ENCODE measurements at places on chromosomes 1 and 21.
A peak's percentile ranks its signal among the peaks of the same experiment; 100 is the strongest.

DNA sequence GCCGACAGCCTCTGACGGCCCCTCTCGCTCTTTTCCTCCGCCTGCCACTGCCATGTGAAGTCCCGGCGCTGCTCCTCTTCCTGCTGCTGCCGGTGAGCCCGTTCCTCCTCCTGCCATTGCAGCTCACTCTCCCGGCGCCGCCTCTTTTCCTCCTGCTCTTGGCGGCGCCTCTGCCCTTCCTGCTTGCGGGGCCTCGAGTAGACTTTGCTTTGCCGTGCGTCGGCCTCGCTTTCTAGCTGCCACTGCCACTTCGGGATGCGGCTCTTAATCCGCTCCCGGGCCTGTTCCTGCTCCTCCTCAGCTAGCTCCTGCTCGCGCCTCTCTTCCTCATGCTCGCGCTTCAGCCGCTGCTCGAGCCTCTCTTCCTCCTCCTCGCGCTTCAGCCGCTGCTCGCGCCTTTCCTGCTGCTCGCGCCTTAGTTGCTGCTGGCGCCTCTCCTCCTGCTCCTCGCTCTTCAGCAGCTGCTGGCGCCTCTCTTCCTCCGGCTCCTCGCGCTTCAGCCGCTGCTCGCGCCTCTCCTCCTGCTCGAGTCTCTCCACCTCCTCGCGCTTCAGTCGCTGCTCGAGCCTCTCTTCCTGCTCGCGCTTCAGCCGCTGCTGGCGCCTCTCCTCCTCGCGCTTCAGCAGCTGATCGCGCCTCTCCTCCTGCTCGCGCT lies 4.3 kb downstream of the TCHH start:
- DNase-seq = no peak

- no peak for DNase-seq
These were observed 97.6 kb downstream of the APP start for GRCh38 chr21:26072666-26073615.

DNA sequence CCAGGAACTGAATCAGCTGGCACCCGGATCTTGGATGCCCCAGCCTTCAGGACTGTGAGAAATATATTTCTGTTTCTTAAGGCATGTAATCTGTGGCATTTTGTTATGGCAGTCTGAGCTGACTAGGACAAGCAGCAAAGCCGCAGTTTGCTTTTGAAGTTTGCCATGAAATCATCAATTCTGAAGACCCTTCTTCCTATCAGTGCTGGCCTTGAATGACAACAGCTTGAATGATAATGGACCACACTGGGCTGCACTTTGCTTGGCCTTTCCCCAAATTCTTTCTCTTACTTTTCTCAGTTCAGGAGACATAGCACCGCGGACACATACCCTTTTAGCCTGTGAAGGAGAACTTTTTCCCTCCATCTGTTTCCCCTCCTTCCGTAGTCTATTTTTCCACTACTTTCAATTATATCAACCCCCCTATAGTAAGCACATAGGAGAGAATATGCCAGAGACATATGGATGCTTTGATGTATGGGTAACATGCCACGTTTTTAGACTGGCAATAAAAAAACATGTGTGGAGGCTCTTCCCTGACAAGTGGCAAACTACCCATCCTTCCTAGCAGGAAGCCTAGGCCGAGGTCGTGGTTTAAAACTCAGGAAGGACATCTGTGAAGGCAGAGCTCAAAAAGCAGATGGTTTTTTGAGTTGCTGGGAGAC lies 42.9 kb downstream of the HLX start:
- DNase-seq = no peak

- DNase-seq = no peak
These were observed 397.3 kb downstream of the AGBL4 start for GRCh38 chr1:49626472-49626871.

DNA sequence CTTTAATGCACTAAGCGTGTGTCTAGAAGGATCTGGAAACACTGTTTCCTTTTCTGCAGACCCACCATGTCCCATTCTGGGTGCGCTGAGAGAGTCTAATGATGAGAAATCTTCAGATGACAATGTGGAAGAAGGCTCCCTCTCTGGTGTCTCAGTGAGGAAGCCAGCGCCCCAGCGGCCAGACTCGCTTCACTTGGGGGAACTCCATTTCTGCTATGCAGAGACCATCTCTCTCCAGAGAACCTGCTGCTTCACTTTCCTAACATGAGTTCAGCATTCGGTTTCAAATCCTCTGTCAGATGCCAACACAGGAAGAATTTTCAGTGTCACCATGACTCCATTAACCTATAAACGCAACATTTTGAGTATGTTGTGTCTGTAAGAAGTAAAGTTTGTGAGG lies 121.8 kb downstream of the SYF2 start:
- DNase-seq = no peak

- DNase-seq = no peak
These were observed 1.2 kb downstream of the SH3GLB1 start for GRCh38 chr1:86705665-86705985.

GRCh38 chr1:94719926-94720793 lies 100.0 kb upstream of the SLC44A3 start:
- DNase-seq = no peak

DNA sequence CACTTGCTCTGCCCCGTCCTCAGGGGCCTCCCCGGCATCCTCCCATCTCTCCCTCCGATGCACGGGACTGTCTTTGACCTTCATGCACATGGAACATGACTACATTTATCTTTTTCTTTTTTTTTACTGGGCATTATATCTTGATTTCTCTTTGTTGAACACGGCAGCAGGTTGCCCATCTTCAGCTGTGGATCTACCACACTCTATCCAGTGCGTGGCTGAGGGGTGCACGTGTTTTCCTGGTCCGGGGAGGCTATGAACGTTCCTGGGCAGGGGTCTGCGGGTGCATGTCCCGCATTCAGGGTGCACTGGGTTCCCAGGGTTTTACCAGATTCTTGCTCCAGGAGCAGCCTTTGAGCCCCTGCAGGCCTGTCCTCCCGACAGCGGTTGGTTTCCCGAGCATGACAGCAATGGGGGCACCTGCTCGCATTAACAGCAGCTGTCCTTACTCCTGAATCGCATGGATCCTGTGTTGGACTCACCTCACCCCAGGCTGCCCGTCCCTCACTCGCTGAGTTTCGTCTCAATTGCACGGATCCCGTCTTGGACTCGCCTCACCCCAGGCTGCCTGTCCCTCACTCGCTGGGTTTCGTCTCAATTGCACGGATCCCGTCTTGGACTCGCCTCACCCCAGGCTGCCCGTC lies 7.4 kb downstream of the POFUT2 start:
- DNase-seq = no peak

- DNase-seq = no peak
These were observed 8.6 kb upstream of the MT1HL1 start for GRCh38 chr1:237012788-237013383.

- no peak for DNase-seq
These were observed 15.4 kb upstream of the TENT5C start for GRCh38 chr1:117590273-117590925.

DNA sequence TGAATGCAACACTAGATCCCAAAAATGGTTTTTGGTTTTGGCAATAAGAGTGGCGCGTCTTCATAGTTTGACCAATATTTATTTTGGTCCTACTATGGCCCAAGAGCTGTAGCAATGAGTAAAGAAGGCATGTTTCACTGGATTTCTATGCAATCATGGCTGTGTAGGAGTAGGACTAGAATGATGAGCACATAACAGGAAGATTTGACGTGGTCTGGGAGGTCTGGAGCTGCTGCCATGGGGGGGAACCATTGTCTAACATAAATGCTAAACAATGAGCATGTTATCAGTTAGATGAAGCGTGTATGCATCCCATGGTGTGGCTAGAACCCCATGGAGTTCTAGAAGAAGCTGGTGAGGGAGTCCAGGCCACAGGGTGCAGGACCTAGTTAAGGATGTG lies 38.3 kb downstream of the OLIG1 start:
- no peak for DNase-seq

DNA sequence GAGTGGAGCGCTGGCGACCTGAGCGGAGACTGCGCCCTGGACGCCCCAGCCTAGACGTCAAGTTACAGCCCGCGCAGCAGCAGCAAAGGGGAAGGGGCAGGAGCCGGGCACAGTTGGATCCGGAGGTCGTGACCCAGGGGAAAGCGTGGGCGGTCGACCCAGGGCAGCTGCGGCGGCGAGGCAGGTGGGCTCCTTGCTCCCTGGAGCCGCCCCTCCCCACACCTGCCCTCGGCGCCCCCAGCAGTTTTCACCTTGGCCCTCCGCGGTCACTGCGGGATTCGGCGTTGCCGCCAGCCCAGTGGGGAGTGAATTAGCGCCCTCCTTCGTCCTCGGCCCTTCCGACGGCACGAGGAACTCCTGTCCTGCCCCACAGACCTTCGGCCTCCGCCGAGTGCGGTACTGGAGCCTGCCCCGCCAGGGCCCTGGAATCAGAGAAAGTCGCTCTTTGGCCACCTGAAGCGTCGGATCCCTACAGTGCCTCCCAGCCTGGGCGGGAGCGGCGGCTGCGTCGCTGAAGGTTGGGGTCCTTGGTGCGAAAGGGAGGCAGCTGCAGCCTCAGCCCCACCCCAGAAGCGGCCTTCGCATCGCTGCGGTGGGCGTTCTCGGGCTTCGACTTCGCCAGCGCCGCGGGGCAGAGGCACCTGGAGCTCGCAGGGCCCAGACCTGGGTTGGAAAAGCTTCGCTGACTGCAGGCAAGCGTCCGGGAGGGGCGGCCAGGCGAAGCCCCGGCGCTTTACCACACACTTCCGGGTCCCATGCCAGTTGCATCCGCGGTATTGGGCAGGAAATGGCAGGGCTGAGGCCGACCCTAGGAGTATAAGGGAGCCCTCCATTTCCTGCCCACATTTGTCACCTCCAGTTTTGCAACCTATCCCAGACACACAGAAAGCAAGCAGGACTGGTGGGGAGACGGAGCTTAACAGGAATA lies 4.2 kb downstream of the TFAP2E start:
- DNase-seq = peak; percentile 45

DNA sequence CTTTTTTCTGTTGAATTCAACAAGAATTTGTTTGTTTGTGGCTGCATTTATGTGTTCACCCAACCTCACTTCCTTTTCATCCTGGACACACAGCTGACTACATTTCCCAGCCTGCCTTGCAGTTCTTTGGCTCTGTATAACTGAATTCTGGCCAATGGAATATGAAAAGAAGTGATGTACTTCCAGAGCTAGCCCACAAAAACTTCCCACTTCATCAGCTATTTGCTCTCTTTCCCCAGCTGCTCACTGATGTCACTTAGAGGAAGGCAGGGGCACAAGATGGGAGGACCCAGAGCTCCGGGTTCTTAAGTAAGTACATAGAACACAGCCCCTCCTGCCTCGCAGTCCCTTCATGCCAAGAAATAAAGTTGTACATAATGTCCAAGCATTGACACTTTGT lies 235.0 kb upstream of the FGGY start:
- DNase-seq = no peak

DNA sequence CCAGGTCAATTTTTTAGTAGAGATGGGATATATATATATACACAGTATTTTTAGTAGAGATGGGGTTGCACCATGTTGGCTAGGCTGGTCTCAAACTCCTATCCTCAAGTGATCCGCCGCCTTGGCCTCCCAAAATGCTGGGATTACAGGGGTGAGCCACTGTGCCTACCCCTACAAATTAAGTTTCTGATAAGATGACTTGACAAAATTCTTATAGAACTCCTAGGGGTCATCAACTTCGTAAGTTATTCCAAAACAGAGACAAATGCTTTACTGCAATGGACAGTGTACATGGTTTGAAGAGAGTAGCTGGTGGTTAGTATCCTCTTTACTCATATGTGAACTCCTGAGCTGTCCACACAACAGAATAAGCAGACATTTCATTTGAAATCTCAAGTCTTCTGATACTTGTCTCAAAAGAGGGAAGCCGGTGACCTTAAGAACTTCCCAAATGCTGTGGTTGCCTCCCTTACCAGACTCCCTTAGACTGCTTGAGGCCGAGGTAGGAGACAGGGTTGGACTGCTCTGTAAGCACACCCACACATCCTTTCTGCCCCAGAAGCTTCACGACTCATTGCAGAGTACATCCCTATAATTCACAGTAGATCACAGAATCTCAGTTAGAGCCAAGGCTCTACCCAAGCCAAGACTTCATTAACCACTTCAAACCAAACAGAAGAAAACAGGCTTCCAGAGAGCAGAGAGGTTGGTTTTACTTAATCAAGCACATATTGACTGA lies 244.1 kb upstream of the IRF2BP2 start:
- DNase-seq = no peak

- no peak for DNase-seq
These were observed 39.3 kb upstream of the RGS4 start for GRCh38 chr1:163029901-163030300.

- DNase-seq = no peak
These were observed 215.4 kb downstream of the TOMM20 start for GRCh38 chr1:234913278-234913649.

- DNase-seq = no peak
These were observed 197.9 kb upstream of the COA6 start for GRCh38 chr1:234175363-234175762.

- no peak for DNase-seq
These were observed 10.6 kb upstream of the PARS2 start for GRCh38 chr1:54774820-54775498.

DNA sequence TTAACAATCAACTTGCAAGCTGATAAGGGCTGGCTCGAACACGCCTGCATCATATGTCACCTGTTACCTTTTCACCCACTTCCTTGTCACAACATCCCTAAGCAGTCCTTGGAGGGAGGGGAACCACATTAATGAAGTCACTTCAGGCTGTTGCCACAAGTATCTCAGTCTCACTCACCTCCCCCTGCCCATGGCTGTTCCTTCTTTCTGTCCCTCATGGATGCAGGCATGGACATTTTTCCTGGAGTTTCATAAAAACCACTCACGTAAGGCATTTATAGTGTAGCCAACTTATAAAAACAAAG lies 76.8 kb upstream of the ANGPTL1 start:
- DNase-seq = no peak

DNA sequence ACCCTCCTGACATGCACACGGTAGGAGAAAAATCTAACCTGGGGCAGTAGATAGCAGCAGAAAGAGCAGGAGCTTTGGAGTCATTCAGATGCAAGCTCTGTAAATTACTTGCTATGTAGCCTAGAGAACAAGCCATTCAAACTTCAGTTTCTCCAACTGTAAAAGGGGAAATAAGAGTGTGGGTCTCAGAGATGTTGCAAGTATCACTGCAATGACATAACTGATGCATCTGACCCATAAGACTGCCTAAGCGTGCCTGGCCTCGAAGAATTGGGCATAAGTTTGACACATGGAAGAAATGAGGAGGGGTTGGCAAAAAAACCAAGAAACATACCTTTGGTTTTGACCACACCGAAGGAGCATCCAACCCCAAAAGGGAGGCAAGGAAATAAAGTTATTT lies 5.2 kb downstream of the AK2 start:
- no peak for DNase-seq

- DNase-seq = no peak
These were observed 146.4 kb downstream of the GREM2 start for GRCh38 chr1:240465531-240465940.
